Smooth muscle cell of the umbilical artery (primary cell): ENCODE measurements at places on chromosomes 3 and 15. TPM values are rescaled to one million over a fixed set of nuclear protein-coding genes. Genes with fewer than 3 reads are reported as not detected.

ADGRG7 gene
- 0.30 TPM in 1 of 2 replicates, not detected in the other for total RNA-seq

PKM gene
- 2,152 and 3,807 TPM in 2 replicates for total RNA-seq

RARB gene
- 50.8 and 51.6 TPM in 2 replicates for total RNA-seq

CAPN3 gene
- total RNA-seq = 0.74 and 4.2 TPM in 2 replicates

AADACL2 gene
- not detected in 2 replicates for total RNA-seq
